ENCODE measurements at places on chromosomes 12 and 14. TPM values are rescaled to one million over a fixed set of nuclear protein-coding genes. Genes with fewer than 3 reads are reported as not detected.

LRFN5 gene
- total RNA-seq = not detected

GRCh38 chr14:91397965-91398591, 19.5 kb downstream of the CCDC88C start:
- no peak for DNase-seq

RNF212B gene
- total RNA-seq = not detected

TGM1 gene
- total RNA-seq = 5.4 TPM

- DNase-seq = no peak
Measured at GRCh38 chr12:122048151-122048550, 26.5 kb downstream of the BCL7A start.

GLI1 gene
- total RNA-seq = 6.0 TPM

- DNase-seq = no peak
Measured at GRCh38 chr14:100239211-100239839, 381 bp downstream of the YY1 start.
